Fibroblast of skin of back (primary cell): ENCODE measurements at places on chromosomes 16 and 17.

DNA sequence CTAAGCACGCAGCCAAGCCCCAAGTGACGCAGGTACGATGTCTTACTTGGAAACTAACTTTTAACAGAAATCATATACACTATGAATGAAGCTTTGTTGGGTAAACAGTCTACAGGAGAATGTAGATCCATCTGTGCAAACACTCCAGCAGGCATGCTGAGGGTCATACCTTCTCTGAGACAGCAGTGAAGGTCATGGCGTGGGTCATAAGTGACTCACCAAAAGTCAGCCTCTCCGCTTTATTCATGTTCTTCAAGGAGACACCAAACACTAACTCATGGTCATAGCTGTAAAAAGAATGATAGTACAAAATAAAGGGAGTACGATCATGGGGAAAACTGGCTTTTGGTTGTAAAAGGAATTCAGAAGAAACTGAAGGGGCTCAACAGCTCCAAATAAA lies 20.6 kb downstream of the BLMH start:
- no peak for DNase-seq

DNA sequence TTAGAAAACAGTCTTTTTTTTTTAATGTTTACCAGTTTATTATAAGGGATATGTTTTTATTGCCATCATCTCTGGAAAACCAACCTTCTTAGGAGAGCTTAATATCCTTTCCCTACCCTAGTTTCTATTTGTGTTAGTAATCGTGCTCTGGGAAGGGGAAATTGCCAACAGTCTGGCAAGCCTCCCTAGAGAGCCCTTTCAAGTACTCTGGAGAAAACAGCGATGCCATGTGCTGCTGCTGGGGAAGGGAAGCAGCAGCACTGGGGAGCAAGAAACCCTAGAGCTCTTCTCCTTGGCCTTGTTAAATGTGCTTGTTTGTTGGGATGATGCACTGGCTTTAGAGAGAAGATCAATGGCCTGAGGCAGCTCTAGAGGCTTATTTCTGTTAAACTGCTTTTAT lies 10.3 kb downstream of the RETREG3 start:
- DNase-seq, result no peak

GRCh38 chr17:7667656-7668406 lies 17.1 kb downstream of the ATP1B2 start:
- no peak for DNase-seq

- no peak for DNase-seq
Measured at GRCh38 chr16:27460663-27461482, 58.9 kb downstream of the IL21R start.
